Hematopoietic multipotent progenitor cell treated with erythropoietin and hydrocortisone succinate and interleukin-3 and kit ligand, for 8 days (in vitro differentiated cells): ENCODE measurements at places on chromosomes 5 and 9.

DNA sequence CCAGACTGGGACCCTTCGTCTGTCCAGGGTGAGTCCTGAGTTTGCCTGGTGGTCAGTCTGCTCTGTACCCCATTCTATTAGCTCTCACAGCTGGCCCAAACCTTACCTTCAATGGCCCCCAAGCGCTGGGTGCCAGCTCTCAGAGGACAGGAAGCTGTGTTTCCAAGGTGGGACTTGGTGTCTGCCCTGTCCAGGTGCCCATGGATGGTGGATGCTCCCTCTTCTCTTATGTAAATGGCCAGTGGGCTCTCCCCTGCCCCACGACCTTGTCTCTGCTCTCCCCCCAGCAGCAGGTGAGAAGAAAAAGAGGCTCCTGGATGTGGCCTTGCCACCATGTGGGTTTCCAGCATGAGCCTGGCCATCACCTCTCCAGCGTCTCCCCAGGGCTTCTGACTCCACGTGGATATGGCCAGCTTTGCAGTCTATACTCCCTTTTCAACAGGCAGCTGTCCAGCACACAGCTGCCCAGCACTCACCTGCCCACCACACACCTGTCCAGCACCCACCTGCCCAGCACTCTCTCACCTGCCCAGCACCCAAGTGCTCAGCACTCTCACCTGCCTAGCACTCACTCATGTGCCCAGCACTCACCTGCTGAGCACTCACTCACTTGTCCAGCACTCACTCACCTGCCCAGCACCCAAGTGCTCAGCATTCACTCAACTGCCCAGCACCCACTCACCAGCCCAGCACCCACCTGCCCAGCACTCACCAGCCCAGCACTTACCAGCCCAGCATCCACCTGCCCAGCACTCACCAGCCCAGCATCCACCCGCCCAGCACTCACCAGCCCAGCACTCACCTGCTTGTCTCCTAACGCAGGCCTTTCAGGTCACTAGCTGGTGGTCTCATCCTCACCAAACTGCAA is 136.2 kb upstream of the IRX2 start:
- DNase-seq = no peak

- DNase-seq = no peak
Measured at GRCh38 chr5:120535900-120536299, 71.8 kb downstream of the PRR16 start.

DNA sequence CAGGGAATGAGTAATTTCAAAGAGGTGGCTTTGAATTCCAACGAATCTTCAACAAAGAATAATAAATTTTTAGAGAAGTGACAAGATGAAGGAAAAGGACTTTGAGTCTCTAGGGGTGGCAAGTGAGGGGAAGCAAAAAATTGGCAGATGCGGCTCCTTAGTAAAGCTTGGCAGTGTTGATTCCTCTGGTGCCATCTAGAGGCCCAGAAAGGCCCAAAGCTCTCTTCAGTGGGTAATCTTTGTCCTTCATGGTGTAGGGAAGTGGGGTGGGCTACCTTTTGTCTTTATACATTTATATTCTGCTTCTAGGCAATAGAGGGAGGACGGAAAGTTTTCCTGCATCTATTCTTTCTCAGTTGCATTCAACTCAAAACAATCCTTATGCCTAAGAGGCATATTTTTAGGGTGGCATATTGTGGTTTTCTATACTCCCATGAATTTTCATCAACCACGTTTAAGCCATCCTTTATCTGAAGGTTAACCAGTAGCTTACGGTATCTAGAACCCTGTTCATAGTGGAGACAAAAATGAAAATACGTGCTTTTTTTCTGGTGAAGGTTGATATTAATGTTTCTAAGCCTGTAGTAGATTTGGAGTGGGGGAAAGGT is 17.5 kb upstream of the ROPN1L start:
- peak; percentile 72 for DNase-seq

- no peak for DNase-seq
Measured at GRCh38 chr9:14205463-14205862, 108.5 kb downstream of the NFIB start.

DNA sequence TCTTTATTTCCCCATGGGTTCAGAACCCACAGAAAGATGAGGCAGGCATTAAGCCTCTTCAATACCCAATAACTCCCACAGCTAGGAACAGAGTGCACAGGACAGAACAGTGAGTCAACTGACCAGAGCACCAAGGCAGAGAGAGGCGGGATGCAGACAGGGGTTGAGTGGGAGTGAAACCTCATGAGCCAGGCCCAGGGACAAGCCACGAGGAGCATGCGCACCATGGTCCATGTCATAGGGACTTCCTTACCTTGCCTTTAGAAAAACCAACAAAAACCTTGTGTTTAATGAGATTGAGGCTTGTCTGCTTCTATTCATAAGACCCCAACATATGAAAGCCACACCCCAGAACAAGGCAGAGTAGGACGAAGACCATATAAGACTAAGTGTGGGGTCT is 330.6 kb downstream of the DEPDC1B start:
- DNase-seq = no peak

GRCh38 chr9:109969011-109969410 is 189.0 kb downstream of the PALM2AKAP2 start:
- DNase-seq = no peak

DNA sequence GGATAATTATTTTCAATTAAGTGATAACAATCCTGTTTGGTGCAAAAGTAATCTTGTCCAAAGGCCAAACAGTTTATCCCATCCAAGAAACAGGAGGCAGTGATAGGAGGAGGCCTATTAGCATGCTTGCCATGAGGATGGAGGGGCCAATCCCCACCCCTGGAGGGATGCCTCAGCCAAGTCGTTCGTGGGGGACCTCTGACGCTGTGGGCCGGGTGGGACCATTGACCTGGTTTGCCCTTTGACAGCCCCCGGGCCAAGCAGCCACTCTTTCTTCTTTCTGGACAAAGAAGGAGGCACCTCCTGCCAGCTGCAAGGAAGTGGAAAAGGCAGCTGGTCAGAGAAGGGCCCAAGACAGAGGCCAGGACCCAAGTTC is 39.5 kb upstream of the GRHPR start:
- no peak for DNase-seq

DNA sequence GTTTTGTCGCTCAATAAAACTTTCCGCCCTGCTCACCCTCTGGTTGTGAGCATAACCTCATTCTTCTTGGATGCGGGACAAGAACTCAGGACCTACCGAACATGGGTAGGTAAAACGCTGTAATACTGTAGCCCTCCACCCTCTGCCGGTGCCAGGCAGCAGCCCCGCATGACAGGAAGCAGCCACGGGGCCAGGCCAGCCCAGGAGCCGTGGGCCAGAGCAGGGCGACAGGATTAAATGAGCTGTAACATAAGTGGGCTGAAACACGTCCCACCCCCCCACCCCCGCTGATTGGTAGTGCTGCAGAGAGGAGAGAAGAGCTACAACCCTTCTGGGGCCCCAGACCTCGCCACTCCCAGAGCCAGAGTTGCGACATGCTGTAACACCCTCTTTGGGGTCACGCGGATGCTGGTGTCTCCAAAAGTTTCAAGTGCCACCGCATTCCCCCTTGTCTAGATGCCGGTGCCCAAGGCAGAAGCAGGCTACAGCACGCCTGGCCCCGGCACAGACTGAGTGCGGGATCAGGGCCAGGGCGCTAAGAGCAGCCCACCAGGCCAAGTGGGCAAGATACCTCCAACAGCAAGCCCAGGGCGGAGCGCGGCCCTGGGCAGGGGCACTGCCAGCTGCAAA is 81.8 kb downstream of the FBXW11 start:
- no peak for DNase-seq

DNA sequence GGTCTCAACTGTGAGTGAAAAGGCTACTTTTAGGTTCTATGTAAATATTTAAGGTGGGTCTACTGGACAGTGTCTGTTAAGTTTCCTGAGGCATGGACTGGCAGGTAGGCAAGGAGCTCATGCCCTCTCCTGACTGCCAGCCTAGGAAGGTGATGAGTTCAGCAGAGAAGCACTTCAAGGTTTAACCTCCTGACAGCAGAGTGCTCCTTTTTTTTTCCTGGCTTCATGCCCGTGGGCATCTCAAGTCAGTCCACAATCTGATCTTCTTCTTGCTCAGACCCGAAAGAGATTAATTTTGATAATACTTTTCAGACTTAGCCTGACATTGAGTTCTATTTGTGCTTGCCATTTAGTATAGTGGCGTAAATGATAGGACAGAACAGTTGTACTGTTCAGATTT is 241.9 kb upstream of the NREP start:
- DNase-seq = no peak

- no peak for DNase-seq
Measured at GRCh38 chr5:175707751-175708375, 50.0 kb downstream of the HRH2 start.

DNA sequence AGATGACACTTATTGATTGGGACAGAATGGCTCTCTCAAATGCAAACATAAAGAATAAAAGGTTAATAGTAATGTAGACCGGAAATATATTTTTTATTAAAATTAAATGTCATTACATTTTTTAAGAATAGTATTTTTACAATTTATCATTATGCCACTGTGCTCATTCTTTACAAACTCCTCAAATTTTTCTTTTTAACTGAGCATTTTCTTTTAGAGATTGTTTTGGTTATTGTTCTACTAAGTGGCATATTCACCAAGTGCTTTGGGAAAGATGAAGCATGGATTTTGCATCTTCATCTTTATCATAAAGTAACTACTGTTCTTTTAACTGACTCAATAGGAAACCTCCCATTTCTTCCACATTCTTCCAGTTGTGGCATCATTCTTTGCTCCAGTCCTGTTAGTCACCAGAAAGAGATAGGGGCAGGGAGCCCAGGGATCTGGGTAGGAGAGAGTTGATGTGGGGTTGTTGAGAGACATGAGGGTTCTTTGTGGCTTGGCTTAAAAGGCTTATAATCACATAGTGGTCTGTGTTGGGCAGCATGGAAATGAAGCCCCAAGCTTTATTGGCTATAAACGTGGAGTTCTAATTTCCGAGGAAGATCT is 69.8 kb downstream of the SYK start:
- no peak for DNase-seq

DNA sequence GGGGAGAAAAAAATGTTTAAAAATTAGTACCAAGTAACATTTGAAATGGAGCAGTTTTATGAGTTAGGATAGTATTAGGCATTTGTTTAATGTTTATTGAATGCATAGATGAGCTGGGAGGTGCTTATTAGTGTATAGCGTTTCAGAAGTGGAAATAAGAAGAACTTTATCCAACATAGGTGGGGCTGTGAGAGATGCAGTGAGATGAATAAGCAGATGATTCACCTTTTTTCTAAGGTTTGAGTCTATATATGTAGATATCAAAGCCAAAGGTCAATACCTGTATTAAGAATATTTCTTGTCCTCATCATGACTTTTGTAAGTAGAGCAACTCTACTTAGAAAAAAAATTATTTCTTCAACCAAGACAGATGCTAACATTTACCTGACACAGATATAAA is 54.6 kb upstream of the POU4F3 start:
- DNase-seq = no peak

GRCh38 chr5:96483878-96484277 is 50.8 kb upstream of the PCSK1 start:
- DNase-seq = peak; percentile 45

DNA sequence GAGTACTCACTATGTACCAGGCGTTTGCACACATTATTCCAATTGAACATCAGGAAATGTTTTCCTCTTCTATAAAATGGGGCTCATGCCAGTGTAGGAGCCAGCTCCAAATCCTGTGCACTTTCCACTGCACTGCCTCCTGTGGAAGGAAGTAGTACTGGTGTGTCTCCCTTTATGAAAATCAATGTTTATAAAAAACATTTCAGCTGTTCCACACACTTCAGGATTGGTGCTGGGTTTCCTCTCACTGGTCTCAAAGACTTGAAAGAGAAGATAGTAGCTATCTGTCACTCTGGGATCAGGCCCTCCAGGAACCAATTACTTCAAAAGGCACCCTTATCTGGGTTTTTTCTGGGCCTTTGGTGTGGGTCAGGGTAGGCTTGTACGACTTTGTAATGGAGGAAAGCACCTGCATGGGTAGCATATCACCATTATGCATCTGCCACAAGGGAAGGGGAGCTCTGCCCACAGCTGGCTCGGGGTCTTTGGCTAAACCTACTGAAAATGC is 32.5 kb downstream of the RAB14 start:
- DNase-seq = peak; percentile 41

- DNase-seq = peak; percentile 13
Measured at GRCh38 chr9:93592008-93592642, 15.7 kb downstream of the PHF2 start.

DNA sequence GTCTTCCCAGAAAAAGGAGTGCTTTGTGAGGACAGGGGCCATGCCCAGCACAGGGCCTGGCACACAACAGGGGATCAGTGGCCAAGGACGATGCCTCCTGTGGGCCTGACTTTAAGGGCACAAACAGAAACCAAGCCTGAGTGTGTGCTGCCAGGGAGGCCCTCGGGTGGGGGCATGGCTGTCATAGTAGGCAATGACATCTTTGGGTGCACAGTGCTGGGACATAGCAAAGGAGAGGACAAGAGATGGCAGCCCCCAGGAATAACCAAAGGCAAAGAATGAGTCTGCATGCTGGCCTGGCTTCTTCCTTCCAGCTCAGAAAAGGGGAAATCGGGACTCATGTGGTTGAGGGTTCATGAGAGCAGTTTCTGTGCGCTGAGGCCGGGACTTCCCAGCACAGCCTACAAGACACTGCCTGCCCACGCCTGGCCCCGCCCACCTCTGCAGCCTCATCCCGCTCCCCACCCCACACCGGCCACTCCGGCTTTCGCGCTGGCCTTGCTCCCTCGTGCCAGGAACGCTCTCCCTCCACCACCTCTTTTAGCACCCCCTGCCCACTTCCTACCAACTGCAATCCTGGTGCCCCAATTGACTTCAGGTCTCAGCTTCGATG is 13.8 kb upstream of the LHX2 start:
- DNase-seq = no peak

GRCh38 chr5:179420476-179420875 is 75.2 kb upstream of the ADAMTS2 start:
- DNase-seq = no peak

- peak; percentile 44 for DNase-seq
Measured at GRCh38 chr5:138138949-138139780, at the start of gene NME5. NME5 (minus strand) TSS chr5:138139428; CDS start chr5:138138780, 648 bp downstream.

GRCh38 chr9:129131300-129132145 is 20.3 kb downstream of the PTPA start:
- peak; percentile 68 for DNase-seq

GRCh38 chr5:56522960-56523359 is 289.8 kb upstream of the ANKRD55 start:
- no peak for DNase-seq

DNA sequence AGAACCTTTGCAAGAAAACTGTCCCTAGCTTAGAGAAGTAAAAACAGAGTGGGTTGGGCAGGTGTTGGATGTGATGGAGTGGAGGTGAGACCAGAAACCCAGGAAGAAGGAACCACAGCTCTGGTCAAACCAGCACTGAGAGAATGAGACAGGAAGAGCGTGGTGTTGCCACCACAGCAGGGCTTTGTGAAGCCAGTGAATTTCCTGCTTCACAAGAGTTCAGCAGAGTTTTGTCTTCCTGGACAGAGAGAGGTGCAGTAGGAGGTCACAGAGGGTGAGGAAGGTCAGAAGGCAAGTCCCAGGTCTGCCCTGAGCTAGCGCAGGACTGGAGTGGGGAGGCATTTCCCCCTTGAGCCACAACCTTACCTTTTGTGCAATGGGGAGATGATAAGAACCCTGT is 2306.2 kb upstream of the ACO1 start:
- DNase-seq = no peak

GRCh38 chr9:33248606-33249005 is 8.6 kb downstream of the SPINK4 start:
- DNase-seq = no peak

GRCh38 chr5:45098483-45098882 is 289.7 kb downstream of the MRPS30 start:
- DNase-seq = no peak

GRCh38 chr9:133107245-133107722 is 13.8 kb downstream of the RALGDS start:
- DNase-seq = no peak
